ENCODE measurements at places on chromosomes 7 and 10.

GRCh38 chr10:74855027-74855426 lies 28.6 kb downstream of the KAT6B start:
- no peak for DNase-seq

GRCh38 chr10:70592746-70593512 lies 9.6 kb downstream of the PRF1 start:
- no peak for DNase-seq

DNA sequence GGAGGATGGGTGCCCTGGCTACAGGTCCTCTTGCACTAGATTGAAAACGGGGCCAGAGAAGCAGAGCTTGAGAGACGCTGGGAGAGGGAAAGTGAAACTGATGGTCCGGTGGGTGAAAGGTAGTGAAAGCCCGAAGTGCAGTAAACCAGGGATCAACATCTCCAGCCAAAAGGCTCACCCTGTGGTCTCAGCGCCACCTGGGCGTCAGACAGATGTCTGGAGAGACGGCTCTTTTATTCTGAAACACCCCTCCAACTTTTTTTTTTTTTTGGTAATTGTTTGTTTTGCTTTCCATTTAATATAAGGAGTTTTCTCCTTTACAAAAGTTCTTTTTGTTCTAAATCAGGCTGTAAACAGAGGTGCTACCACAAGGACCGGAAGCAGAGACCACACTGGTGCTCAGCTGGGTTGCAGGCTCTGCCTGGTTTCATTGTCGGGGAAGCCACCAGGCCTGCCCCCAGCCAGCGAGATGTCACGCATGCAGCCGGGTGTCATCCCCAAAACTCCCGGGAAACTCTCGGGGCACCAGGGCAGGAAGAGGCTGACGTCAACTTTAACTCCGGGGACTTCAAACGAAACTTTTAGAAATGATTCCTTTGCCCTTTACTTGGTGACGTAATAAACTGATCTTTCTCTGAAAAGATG lies 11.2 kb downstream of the IL2RA start:
- DNase-seq, result peak; percentile 63

DNA sequence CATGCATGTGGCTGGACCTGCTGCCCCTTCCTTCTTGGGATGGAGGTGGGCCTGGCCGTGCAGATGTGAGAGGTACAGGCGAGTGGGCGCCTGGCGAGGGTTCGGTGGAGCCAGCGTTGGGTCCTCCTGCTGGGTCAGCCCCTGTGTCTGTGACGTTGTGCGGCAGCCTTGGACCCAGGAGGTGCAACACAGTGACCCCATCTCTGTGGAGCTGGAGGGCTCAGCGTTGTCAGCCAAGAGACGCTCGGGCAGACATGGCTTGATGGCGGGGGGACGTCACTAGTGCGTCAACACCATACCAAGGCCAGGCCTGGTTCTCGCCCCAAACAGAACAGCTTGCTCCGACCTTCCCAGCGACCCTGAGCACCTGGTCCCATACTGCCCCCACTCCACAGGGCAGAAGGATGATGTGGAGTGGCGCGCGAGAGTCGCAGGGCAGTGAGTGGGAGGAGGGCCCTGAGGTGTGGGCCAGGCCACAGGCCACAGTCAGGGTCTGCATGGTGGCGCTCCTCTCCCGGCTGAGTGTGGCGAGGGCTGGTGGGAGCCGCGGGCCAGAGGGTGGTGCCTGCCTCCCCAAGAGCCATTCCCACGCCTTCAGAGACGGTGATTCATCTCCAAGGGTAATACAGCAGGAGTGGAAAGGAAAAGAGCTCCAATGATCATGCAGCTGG lies 184.4 kb downstream of the DNAJB6 start:
- no peak for DNase-seq

DNA sequence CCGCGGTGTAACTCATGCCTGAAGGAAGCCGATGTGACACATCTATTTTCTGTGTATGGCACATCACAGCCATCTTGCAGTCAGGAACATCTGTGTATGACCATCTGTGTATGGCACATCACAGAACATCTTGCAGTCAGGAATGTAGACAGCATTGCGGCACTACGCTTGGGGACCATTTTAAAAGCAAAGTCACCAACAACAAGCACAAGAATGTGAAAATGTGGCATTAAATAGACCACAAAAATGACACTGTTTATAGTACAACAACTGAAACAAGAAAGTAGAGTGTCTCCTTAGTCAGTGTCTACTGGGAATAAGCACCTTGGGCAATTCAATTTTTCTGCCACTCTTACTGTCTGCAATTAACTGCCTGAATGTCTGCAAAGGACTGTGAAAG lies 124.4 kb downstream of the HGF start:
- DNase-seq, result no peak

DNA sequence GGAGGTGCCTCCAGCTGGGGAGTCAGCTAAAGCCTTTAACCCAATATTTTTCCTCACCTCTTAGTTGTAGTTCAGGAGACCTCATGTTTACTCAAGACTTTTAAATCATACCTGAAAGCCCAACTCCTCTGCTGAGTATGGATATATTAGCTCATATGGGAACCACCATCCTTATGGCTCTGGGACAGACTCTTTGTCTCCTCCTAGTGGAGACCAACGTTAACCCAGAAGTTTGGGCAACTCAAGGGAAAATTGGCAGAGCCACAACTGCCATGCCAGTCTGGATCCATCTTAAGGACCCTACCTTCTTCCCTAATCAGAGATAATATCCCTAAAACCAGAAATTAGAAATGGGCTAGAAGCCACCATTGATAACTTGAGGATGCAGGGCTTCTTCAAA lies 80.8 kb downstream of the TMEM106B start:
- no peak for DNase-seq

- no peak for DNase-seq
Measured at GRCh38 chr7:150375662-150376521, 3.2 kb upstream of the ZNF775 start.
